ENCODE measurements at places on chromosomes 1 and 21.

GRCh38 chr1:234409328-234409727 is 36.1 kb downstream of the COA6 start:
- DNase-seq: no peak

- DNase-seq: no peak
Observed at GRCh38 chr1:225735252-225736149, 42.1 kb upstream of the SRP9 start.

DNA sequence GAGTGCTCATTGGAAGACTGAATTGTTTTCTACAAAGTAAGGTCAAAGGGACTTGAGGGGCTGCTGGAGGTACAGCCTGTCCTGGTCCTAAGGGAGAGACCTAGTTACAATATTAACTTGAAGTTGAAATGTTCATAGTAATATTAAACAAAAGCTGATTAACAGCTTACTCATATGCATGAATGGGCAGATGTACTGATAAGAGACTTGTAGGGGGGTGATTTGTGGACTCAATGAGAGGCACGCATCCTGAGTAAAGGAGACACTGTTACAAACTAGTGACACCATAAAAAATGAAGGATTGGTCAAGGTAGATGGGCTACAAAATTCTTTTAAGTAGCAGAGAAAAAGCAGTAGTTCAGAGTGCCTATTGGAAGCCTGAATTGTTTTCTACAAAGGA is 2.7 kb downstream of the HSD11B1 start:
- no peak for DNase-seq

GRCh38 chr21:40547906-40548513 is 298.9 kb downstream of the DSCAM start:
- DNase-seq: no peak

Data from B cell (primary cell).